ENCODE measurements at places on chromosomes 11 and 22.

- no peak for DNase-seq
Observed at GRCh38 chr22:37325039-37325395, 42.7 kb downstream of the CYTH4 start.

DNA sequence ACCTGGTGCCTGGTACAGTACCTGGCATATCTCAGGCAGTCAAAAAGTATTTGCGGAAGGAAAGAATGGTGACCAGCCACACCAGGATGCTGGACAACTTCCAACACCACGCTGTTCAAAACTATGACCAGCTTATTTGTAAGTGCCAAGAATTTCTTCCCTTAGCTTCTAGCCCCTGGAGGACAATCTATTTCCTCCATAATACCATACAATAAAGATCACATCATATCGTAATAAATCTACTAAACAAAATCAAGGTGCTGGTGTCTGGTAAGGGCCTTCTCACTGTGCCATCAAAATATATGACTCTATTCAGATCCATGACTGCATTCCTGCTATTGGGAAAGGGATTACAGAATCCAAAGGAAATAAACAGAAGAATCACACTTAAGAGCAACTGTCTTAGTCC is 51.5 kb downstream of the ALG9 start:
- DNase-seq = no peak

- no peak for DNase-seq
Observed at GRCh38 chr11:112223754-112224532, 2.3 kb upstream of the PTS start.

DNA sequence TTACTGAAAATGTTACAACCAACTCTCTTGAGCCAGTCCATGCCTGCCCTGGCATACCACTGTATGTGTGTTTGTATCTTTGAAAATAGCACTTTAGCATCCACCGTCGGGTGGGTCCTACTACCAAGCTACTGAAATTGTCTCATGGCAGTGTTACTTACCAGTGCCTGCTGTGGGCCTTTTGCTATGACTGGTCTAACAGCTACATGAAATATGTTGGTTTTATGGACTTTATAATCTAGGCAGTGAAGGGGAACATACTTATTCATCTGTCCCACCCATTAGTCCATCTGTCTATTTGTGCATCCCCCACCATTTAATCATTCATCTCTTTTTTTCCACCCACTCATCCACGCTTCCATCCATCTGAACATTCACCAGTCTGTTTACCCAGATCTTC is 106.0 kb downstream of the NAV2 start:
- no peak for DNase-seq

DNA sequence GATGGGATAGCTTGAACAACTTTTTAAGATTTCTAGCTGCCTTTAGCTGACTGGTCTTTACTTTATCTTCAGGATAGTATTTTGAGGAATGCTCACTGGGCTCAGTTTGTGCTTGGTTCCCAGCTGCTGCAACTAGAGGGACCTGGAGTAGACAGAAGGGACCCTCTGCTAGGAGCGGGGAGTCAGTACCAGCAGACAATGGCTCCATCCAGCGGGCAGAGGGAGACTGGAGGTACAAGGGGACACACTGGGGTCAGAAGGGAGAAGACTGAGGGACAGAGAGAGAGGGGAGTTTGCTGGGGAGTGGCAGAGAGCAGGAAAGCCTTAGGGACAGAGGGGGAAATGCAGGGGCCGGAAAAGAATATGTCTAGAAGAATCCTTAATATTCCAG is 22.0 kb upstream of the ACER3 start:
- DNase-seq = no peak

DNA sequence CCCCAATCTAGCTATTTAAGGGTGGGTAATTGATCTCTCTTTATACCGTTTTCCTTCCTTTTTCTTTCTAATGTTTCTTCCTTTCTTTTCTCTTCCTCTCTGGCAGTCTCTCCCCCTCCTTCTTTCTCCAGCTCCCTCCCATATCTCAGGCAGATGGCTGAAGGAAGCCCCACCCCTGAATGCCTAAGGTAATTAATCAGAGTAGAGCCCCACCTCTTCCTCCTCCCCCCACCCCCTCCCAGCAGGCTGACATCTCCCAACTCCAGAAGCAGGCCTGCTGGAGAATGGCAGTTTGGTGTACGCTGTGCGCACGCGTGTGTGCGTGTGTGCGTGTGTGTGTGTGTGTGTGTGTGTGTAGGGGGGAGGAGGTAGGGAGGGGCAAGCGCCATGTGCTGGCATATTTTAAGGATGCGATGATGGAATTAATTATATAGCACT is 122.6 kb downstream of the APOL5 start:
- DNase-seq = peak; percentile 87

GRCh38 chr11:2548596-2548995 is 103.8 kb downstream of the KCNQ1 start:
- no peak for DNase-seq

- peak; percentile 32 for DNase-seq
Observed at GRCh38 chr11:36056160-36056751, 112.4 kb downstream of the LDLRAD3 start.

GRCh38 chr22:43481568-43482317 is 69.9 kb downstream of the MPPED1 start:
- DNase-seq = peak; percentile 35

DNA sequence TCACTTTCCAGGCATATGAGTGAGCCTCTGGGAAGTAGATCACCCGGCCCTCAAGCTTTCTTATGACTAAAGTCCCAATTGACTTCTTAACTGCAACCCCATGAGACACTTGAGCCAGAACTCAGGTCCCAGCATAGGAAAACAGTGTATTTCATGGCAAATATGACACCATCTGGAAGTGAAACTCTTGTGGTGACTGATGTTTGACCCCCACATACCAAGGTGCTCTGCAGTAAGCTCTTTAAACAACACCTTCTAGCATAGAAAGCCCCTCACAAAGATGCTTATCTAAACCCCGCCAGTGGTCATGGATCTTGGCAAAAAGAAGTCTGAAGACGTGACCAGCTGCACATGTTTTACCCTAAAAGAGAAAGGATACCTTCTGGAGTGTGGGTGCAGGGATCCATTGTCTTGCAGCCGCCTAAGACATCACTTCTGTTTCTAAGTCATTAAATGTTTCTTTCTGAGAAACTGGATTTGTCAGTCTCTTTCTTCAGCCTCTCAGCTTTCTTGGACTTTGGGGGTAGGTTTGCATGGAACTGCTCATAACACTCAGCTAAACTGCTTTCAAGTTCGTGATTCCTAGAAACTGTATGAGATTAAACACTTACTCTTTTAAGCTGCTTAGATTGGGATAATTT is 7.4 kb upstream of the PELI3 start:
- DNase-seq = no peak

GRCh38 chr11:128133501-128133900 is 453.9 kb downstream of the ETS1 start:
- DNase-seq = peak; percentile 60

DNA sequence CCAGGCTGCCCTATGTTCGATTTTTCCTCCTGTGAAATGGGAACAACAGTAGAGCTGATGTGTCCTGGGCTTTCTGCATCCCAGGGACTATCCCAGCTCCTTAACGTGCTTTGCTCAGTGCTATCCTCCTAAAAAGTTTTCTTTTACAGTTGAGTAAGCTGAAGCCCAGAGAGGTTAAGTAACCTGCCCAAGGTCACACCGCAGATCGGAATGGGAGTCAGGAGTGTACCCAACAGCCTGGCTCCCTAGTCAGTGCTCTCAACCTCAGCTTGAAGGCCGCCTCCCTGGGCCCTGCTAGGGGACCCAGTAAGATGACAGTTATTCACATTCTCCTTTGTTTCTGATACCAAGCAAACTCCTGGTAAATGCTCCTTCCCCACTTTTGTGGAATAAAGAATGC is 45.9 kb downstream of the PARVB start:
- DNase-seq = no peak

DNA sequence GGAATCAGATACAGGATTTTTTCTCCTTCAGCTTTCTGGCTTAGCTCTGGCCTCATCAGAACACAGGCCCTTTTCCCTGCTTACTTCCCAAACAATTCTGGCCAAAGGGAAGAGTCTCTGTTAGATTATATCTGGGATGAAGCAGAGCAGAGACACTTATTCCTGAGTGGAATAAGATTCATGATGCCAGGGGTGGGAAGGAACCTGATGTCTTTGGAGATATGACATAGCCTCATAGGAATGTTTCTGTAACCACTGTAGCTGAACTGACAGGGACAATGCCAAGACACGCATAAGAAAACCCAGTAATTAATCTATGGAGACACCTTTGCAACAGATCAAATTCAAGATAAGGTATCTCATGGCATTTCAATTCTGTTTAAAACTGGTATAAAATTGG is 177.1 kb upstream of the RAG2 start:
- no peak for DNase-seq

- DNase-seq = peak; percentile 62
Observed at GRCh38 chr11:31240340-31240904, 129.1 kb downstream of the DCDC1 start.

- DNase-seq = no peak
Observed at GRCh38 chr22:31241936-31242335, 29.8 kb downstream of the LIMK2 start.

GRCh38 chr11:75474240-75474639 is 41.2 kb upstream of the KLHL35 start:
- no peak for DNase-seq

- peak; percentile 75 for DNase-seq
Observed at GRCh38 chr22:30287648-30288418, 1.5 kb downstream of the CASTOR1 start.

GRCh38 chr11:35539781-35540281 is 14.4 kb upstream of the PAMR1 start:
- DNase-seq = no peak

DNA sequence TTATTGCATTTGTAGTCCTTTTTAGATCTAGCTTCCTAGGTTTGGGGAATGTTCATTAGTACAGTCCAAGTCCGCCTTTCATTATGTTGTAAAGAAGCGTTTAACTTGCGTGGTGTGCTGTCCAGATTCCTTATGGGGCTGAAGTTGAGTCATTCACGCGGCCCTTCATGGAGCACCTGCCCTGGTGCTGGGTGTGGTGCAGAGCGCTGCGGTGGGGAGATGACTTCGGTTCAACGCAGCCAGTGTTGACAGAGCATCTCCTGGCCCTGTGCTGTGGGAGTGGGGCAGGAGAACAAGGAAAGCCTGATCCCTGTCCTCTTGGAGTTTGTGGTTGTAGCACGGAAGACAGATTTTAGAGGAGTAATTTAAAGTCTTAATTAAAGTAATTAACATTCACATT is 152.0 kb downstream of the TBC1D22A start:
- no peak for DNase-seq

DNA sequence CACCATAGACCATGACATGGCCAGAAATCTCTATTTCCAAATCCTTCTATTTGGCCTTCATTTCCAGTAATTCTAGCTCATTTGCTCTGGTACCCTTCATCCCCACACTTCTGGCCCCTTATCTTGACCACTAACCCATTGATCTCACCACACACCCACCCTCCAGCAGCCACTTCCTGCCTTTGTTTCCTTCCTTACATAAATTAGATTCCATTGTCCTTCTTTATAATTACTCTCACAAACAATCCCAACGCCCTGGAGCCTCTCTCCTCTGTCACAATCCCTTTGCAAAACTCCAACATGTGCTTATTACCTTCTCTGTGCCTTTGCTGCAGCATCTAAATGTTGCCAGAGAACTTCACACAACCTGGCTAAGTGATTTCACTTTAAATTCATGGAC is 14.8 kb downstream of the APLNR start:
- DNase-seq = no peak

- no peak for DNase-seq
Observed at GRCh38 chr11:130513132-130513531, 64.7 kb downstream of the ADAMTS15 start.

DNA sequence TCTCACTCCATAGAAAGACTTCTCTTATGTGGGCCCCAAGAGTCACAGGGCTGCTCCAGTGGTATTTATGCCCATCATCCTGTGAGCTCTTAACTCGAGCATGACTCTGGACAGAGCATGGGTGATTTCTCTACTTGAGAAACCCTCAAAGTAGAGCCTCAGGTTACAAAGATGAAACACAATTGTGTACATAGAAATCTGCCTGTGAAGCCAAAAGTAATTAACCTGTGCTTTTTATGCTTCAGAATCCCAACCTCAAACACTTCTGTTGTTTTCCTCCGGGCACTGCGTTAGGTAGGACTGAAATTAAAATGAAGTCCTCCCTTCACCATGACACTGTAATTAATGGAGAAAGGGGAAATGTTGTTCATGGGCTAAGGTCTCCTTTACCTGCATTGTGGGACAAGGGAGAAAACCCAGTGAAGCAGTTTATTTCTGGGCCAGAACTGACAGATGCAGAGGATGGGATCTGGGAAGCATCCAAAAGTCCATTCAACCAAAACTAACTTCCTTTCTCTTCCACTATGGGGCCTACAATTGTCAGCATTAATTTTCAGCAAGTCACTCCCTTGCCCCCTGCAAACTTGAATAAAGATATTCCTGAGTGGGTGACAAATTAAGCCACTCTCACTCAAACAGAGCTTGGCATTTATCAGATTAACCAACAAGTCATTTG is 24.1 kb upstream of the POU2AF1 start:
- DNase-seq = no peak

DNA sequence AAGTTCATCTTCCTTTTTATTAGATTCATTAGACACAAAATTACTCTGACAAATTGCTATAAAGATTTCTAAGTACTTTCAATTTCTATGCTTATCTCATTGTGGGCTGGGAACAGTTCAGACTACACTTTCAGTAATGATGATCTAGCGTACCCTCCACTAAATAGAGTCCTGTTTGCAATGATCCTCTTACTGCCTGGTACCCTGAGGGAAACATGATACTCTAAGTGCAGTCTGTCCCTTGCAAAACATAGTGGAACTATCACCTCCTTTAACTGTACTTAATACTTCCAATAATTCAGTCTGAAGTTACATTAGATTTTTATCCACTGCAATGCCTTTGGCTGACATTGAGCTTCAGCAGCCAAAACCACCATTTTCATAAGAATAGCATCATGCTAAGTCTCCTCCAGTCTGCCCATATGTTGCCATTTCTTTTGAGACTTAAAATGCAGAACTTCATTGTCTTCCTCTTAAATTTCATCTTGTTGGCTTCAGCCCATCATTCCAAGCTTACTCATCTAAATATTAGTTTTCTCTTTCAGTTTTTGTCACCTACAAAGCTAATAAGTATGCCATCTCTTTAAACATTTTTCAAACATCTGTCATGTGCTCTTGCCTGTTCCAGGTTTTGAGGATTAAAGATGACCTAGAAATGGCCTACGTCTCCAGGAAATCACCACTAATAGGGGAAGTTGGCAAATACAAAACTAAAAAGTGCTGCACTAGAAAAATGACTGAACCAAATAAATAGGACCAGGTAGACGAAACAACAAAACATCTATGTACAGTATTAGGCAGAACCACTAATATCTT is 55.5 kb downstream of the PAK1 start:
- no peak for DNase-seq

- DNase-seq = peak; percentile 35
Observed at GRCh38 chr11:24386546-24387397, 110.1 kb upstream of the LUZP2 start.

GRCh38 chr11:86588566-86589090 is 83.8 kb downstream of the ME3 start:
- DNase-seq = peak; percentile 85

- DNase-seq = no peak
Observed at GRCh38 chr11:92306966-92307510, 82.4 kb downstream of the FAT3 start.

GRCh38 chr22:50138041-50138440 is 32.5 kb upstream of the PANX2 start:
- no peak for DNase-seq
